ENCODE measurements at places on chromosomes 2 and 18.

GRCh38 chr2:147989809-147990403, 30.6 kb downstream of the ORC4 start:
- no peak for DNase-seq

DNA sequence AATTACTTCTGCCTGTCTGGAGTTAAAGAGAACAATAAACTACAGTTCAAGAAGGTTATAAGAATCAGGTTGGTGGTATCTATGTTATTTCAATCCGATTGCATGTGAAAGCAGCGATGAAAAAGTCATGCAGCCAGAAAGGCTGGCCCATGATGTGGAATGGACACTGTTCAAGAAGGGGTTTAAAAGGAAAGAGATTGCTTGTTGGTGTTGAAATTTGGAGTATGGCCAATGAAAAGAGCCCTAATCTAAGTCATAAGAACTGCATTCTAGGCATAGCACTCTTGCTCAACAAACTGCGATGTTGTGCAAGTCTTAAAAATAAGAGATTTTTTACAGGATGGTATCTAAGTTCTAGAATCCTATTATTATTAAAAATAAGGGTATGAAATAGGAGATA, 61.3 kb downstream of the EFEMP1 start:
- DNase-seq, result no peak

DNA sequence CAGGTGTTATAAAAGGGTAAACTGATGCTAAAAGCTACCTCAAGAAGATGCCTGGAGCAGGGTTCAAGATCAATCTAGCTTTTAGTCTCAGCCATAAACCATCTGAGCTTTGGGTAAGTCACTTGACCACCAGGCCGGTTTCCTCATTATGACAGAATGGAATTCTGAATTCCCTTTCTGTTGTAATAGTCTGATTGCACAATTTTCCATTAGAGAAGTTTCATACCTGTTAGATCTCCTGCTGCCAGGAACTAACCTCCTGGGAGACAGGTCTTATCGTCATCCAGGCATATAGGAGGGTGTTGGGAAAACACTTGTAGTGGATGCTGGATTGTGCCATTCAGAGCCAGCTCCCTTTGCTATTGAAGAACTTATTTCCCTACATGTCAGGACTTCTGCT, 272.5 kb downstream of the TDRD15 start:
- DNase-seq, result no peak

GRCh38 chr2:72134408-72134996, 13.2 kb downstream of the CYP26B1 start:
- DNase-seq, result no peak

GRCh38 chr2:107530046-107530445, 296.6 kb upstream of the RGPD4 start:
- no peak for DNase-seq

DNA sequence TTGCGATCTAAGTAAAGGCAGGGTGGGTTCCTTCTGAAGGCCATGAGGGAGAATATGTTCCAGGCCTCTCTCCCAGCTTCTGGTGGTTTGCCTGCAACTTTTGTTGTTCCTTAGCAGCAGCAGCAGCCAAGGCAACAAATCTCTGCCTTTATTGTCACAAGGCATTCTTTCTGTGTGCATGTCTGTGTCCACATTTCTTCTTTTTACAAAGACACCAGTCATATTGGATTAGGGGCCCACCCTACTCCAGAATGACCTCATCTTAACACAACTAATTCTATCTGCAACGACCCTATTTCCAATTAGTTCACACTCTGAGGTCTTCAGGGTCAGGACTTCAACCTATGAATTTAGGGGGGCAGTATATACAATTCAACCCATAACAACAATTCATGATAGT, 587.5 kb downstream of the XIRP2 start:
- no peak for DNase-seq

- DNase-seq, result no peak
Observed at GRCh38 chr2:105379741-105380186, 19.1 kb downstream of the FHL2 start.

- DNase-seq, result no peak
Observed at GRCh38 chr2:231866450-231866849, 59.7 kb downstream of the NPPC start.

- DNase-seq, result no peak
Observed at GRCh38 chr2:9010866-9011265, 7.4 kb upstream of the MBOAT2 start.

GRCh38 chr2:160324161-160324800, 124.2 kb upstream of the ITGB6 start:
- DNase-seq, result no peak

- DNase-seq, result no peak
Observed at GRCh38 chr2:223954401-223954800, 2.9 kb upstream of the MRPL44 start.

GRCh38 chr18:54608028-54608642, 17.1 kb downstream of the DYNAP start:
- no peak for DNase-seq

GRCh38 chr2:126778561-126779501, 119.9 kb upstream of the TEX51 start:
- no peak for DNase-seq

- DNase-seq, result no peak
Observed at GRCh38 chr2:241870081-241870541, 582 bp downstream of the RTP5 start.

GRCh38 chr2:45373534-45373933, 237.5 kb downstream of the SRBD1 start:
- DNase-seq, result no peak

GRCh38 chr2:40859617-40860016, 407.7 kb upstream of the SLC8A1 start:
- DNase-seq, result no peak

DNA sequence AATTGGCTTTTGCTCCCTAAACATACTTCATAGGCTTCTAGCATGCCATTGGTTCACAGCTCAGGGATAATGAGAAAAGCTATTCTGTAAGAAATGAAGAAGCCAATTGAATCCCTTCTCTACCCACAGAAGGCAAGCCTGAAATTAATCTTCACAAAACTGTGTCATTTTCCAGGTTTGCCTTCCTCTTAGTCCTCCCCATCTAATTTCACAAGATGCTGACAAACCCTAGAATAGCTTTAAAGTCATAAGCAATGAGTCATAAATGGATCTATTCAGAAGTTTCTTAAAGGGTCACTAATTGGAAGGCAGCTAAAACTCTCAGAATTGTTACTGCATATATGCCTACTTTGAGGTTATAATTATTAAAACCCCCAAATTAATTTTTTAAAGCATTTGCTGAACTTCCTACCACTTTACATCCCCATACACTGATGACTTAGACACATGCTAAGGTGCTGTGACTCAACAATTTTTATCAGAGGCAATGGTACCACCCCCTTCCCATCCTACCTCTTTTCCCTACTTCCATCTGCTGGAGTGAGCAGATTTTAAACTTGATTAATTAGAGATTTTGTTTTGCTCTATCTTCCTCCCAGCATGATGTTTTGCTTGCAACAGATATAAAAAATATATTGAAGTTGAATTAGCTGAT, 51.3 kb upstream of the NABP1 start:
- no peak for DNase-seq

Measured in effector memory CD4-positive, alpha-beta T cell (primary cell).